Stimulated activated CD8-positive, alpha-beta memory T cell treated with anti-CD3 and anti-CD28 coated beads, Interleukin-4, amount 100 ng/mL, for 4 hours (primary cell): ENCODE measurements at places on chromosomes 11 and 22.

GRCh38 chr11:64713016-64713707, 9.8 kb downstream of the NRXN2 start:
- no peak for DNase-seq

- DNase-seq, result peak; percentile 36
Observed at GRCh38 chr11:3853899-3854659, 1.4 kb upstream of the STIM1 start.

- no peak for DNase-seq
Observed at GRCh38 chr11:100105255-100105981, 581.7 kb upstream of the ARHGAP42 start.

DNA sequence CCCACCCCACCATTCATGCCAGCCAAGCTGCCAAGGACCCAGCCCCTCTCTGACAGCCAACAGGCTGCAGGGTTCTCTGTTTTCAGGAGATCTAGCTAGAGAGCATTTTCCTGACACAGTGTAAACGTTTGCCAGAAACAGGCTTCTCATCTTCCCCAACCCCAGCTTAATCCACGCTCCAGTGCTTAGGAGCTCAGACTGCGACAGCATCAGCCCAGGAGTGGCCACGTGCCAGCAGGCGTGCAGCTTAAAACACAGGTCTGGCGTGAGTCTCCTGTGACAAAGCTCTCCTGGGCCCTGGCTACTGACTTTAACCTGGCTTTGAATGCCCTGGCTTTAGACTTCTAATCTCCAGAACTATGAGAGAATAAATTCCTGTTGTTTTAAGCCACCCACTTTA, 66.6 kb downstream of the GALNT18 start:
- no peak for DNase-seq

- DNase-seq, result no peak
Observed at GRCh38 chr22:46846832-46847355, 84.4 kb downstream of the TBC1D22A start.

DNA sequence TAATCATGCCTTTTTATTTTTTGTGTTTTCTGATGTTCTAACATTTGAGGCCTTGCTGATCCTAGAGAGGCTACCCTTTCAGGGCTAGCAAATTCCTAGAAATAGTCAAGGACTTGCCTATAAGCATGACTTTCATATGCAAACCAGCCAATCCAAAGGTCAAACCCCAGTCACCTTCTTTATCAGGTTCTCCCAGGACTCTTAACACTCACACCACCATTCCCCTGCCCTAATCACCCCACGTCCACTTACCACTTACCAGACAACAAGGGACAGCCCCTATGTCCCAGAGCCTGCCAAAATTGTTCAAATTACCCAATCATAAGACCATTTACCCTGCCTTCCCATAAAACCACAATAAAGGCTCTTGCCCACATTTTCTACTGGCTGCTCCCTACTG, 1339.8 kb downstream of the LRRC4C start:
- no peak for DNase-seq

DNA sequence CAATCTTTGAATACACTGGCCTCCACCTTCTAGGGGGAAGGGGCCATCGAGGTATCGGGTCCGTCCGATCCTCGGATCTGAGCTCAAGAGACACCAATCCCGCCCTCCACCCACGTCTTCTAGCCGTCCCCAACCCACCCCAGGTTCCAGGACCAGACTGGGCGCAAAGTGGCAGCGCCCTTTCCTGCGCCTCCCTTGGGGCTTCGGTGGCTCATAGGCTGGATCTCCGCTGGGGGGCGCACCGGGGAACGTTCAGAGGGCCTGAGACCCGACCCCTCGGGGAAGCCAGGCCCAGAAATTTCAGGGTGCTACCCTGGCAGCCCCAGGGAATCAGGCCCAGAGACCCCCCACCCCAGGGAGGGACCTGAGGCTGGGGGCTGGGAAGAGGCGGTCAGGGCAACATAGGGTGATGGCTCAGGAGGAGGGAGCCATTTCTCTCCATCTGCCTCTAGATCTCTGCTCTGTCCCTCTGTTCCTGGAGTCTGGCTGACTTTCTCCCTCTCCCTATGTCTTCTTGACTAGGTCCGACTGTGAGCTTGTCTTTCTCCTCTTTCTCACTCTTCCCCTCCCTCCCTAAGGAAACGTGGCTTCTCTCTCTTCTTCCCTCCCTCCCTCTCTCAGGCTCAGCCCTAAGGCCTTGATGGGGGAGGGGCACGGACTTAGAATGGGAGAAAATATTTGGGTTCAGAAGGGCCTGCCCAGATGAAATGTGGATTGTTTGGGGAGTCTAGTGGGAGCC, 1.1 kb downstream of the CREB3L1 start:
- DNase-seq, result no peak

GRCh38 chr11:65113361-65113756, 1.7 kb downstream of the TM7SF2 start:
- no peak for DNase-seq

DNA sequence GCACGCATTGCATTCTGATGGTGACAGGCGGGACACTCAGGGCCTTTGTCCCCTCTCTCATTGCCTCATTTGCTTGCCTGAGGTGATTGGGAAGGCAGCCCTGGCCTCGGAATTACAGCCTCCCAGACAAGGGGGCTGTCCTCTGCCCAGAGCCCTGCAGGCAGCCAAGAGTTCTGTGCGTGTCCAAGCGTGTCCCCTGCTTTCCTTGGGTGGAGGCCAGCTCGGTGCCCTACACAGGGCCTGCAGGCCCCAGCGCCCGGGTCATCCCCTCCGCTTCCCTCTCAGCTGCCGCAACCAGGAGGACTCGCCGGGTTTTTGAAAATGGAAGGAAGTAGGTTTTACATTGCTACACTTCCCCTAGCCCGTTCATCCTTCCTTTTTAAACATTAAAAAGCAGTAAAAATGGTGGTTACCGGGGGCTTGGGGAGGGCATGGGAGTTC, 1.9 kb downstream of the GRAMD4 start:
- no peak for DNase-seq
